Stimulated activated CD8-positive, alpha-beta memory T cell treated with anti-CD3 and anti-CD28 coated beads, Interleukin-15, amount 100 ng/mL, for 24 hours (primary cell): ENCODE measurements at places on chromosomes 4 and X.

DNA sequence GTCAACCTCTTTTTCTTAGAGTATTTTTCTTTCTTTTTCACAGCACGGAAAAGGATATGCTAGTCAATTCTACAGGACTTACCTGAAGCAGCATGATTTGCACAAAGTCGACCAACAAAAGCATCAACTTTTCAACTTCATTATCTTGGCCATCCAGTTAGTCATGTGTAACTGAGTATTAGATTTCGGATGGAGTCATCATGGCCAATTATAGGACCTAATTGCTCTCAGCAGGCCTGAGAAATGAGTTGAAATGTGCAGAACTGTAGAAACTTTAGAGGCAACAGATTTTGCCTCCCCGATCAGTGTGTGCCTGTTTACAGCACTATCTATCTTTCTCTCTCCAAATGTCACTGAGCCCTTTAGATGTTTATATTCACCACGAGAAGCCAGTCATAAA is 41.0 kb downstream of the PCDH10 start:
- no peak for DNase-seq

- DNase-seq = no peak
Measured at GRCh38 chr4:183797011-183797444, 108.1 kb upstream of the STOX2 start.

DNA sequence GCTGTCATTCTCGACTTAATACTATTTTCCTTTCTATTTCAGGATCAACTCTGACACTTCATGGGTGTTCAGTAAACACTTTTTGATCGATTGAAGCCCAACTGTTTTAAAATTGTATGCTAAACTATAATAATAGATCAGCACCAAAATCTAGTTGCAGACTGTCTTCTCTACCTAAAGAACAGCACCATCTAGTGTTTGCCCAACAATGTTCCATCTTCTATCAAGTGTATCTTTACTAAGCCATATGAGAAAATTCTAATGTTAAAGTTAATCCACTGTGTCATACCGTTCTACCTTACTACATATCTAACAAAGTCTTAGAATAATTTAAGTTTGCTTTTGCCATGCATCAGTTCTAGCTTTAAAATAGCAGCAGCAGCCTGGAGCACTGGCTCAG is 113.0 kb upstream of the PRDX4 start:
- DNase-seq = no peak

GRCh38 chr4:1763070-1763549 is 30.0 kb upstream of the FGFR3 start:
- DNase-seq = no peak

DNA sequence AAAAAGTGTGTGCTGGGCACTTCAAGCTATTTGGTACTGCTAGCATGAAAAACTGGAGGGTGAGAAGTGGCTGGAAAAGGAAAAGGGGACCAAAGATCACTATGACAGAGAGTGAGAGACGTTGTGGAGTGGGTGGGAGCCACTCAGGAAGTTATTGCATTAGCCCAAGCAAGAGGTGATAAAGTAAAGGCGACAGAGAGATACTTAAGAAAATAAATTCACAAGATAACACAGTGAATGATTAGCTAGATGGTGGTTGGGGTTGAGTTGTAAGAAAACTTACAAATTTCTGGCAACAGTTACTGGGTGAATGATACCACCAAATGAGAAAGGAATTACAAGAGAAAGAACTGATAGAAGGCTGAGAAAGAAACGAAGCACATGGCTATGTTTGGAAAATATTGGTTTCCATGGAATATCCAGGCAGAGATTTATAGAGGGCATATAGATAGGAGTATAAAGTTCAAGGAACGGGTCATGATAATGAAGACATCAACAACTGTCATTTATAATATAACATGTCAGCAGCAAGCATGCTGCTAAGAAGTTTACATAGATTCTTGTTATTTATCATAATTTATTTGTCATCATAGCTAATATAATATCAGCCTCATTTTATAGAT is 60.7 kb downstream of the CASK start:
- DNase-seq = no peak

- no peak for DNase-seq
Measured at GRCh38 chr4:152956650-152957436, 20.7 kb downstream of the FHDC1 start.

- DNase-seq = no peak
Measured at GRCh38 chr4:40194602-40195161, 2.1 kb upstream of the RHOH start.

- no peak for DNase-seq
Measured at GRCh38 chr4:128571747-128572146, 237.8 kb upstream of the JADE1 start.

- DNase-seq = no peak
Measured at GRCh38 chrX:68846536-68846935, 17.7 kb downstream of the EFNB1 start.

- DNase-seq = no peak
Measured at GRCh38 chr4:4592414-4592813, 50.6 kb upstream of the STX18 start.

DNA sequence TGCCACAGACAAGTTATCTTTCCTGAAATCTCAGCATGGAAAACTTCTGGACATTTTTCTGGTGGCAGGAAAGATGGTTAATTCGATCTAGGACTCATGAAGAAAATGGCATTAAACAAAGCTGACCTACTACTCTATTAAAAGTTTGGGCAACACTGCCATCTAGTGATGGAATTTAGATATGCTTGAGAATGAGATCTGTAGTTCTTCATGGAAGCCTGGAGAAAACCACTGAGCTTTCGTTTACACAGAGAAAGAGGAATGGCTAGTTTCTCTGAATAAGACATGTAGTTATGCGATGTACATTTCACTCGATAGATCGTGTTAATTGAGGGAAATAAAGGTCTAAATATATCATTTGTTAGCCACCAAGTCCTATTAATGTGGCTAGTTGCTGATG is 51.7 kb upstream of the CHRDL1 start:
- DNase-seq = no peak

GRCh38 chrX:29851857-29852605 is 363.3 kb upstream of the MAGEB2 start:
- DNase-seq = no peak

GRCh38 chr4:55791666-55792065 is 27.9 kb upstream of the EXOC1L start:
- DNase-seq = no peak

- DNase-seq = no peak
Measured at GRCh38 chrX:73877687-73878086, 314.7 kb downstream of the CHIC1 start.

- DNase-seq = no peak
Measured at GRCh38 chr4:73673286-73673685, 53.0 kb upstream of the RASSF6 start.

- DNase-seq = no peak
Measured at GRCh38 chrX:97332963-97333362, 449.3 kb downstream of the RPA4 start.

GRCh38 chr4:148200960-148201359 is 241.3 kb downstream of the NR3C2 start:
- no peak for DNase-seq

DNA sequence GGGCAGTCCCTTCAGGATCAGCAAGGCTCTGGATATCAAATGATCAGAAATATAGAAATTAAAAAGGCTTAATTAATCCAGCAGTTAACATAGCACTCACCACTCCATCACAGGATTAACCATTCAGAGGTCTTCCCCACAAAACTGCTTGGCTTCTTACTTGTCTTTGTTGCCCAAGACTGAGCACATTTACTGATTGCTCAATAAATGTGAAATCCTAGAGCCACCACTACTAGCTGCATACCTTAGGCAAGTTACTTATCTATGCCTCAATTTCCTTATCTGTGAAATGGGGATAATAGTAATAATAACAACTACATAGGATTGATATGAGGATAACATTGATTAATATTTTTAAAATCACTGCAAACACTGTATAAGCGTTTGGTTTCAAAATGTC is 124.2 kb downstream of the ARHGAP6 start:
- no peak for DNase-seq

DNA sequence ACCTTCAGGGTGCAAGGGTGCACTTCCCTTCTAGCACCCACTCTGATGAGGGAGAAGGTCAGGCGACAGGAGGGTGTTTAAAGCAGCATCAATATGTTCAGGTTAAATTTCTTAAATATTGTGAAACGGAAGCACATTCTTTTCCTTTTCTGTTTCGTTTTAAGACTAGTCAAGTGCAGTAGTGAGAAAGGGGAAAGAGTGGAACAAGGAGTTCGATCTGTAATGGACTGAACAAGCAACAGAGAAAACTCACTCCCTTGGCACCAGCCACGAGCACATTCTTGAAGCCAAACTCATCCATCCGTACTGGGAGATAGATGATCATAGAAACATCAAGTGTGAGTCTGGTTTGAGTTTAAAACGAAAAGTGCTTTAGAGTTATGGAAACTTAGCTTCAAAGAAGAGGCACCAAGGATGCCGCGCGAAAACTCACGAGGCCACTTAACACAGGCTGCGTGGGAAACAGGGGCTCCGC is 815 bp downstream of the FAM53A start:
- DNase-seq = no peak

GRCh38 chr4:6763330-6763851 is 19.1 kb upstream of the KIAA0232 start:
- DNase-seq = no peak

- DNase-seq = no peak
Measured at GRCh38 chr4:74291471-74291870, 16.8 kb upstream of the EPGN start.

GRCh38 chr4:16480011-16480410 is 253.7 kb upstream of the TAPT1 start:
- DNase-seq = no peak

- no peak for DNase-seq
Measured at GRCh38 chr4:168870004-168870403, 140.1 kb downstream of the CBR4 start.

- no peak for DNase-seq
Measured at GRCh38 chr4:61428950-61429349, 228.8 kb downstream of the ADGRL3 start.

DNA sequence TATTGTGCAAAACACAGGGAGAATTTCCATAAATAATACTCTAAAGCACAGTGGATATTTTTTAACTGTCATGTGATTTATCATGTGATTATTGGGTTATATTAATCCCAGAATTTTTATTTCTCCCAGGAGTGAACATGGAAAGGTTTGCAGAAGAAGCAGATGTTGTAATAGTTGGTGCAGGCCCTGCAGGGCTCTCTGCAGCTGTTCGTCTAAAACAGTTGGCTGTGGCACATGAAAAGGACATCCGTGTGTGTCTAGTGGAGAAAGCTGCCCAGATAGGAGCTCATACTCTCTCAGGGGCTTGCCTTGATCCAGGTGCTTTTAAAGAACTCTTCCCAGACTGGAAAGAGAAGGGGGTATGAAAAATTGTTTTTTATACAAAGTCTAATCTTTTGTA is 10.0 kb downstream of the ETFDH start:
- DNase-seq = no peak

- DNase-seq = no peak
Measured at GRCh38 chr4:158314756-158315487, 104.6 kb downstream of the TMEM144 start.

DNA sequence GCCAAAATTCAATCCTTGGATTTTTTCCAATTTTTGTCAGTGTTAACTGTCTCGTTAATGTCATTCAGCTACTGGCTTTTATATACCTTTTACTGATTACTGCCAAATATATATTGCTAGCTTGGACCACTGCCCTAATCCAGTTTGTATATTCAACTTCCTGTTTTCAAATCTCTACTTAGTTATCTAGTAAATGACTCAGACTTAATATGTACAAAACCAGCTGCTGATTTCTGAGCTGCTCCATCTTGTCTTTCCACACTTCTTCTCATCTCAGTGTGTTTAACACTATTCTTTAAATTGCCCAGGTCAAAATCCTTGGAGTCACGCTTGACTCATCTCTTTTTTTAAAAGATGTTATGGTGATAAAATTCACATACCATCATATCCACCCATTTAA is 1196.7 kb downstream of the RAPGEF2 start:
- no peak for DNase-seq

GRCh38 chr4:147479786-147480185 is 1.1 kb upstream of the EDNRA start:
- DNase-seq = no peak

GRCh38 chr4:53490161-53490956 is 100.9 kb downstream of the LNX1 start:
- no peak for DNase-seq

GRCh38 chr4:84407554-84408407 is 91.3 kb downstream of the NKX6-1 start:
- no peak for DNase-seq

DNA sequence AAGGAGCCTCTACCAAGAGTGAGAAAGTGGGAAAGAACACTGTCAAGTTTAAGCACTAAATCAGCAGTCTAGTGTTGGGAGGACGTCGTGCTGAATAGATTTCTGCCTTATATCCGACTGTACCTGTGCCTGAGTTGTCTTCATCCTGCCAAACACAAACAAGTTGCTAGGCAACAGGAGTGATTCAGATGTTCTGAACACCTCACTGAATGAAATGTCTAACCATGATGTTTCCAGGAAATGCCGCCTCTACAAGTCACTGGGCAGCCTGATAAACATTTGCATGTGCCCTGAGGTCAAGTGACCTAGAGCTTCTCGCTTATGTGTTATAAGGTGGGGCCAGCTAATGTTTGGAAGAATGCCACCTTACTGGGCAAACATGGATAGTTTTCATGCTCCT is 37.9 kb downstream of the SGMS2 start:
- no peak for DNase-seq

GRCh38 chr4:111454961-111455360 is 690.3 kb upstream of the FAM241A start:
- DNase-seq = no peak

GRCh38 chr4:138344054-138344453 is 101.9 kb upstream of the SLC7A11 start:
- DNase-seq = no peak

GRCh38 chrX:78123190-78123589 is 16.3 kb downstream of the TAF9B start:
- no peak for DNase-seq

- DNase-seq = no peak
Measured at GRCh38 chr4:168852933-168853713, 156.9 kb downstream of the CBR4 start.

DNA sequence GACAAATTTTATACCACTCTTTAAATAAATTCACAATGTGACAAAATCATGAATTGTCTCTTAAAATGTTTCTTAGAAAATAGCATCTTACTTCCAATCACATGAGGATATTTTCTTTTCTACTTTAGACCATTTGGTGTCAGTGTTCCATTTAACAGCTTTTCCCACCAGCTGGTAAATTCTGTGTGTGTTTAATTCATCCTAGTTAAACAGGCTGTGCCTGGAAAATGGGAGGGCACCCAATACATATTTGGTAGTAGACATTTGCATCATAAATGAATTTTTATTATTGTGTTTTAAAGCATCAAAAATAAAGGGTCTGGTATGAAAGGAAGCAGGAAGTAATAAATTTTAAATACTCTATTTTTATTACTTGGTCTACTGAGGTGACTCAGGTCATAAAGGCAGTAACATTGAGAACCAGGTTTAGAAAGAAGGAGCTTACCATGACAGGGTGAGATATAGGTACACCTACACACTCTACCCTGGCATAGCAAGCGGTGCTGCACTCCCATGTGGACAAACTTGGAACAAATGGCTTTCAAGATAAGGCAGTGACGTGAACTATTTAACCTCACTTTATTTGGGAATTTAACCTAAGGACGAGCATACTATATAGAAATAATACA is 344.5 kb downstream of the BMPR1B start:
- DNase-seq = no peak

- DNase-seq = no peak
Measured at GRCh38 chr4:107718351-107718965, 1.6 kb downstream of the PAPSS1 start.
